ENCODE measurements at places on chromosomes 7 and 10.

- no peak for DNase-seq
These were observed 1.8 kb downstream of the TSPAN13 start for GRCh38 chr7:16755397-16755796.

DNA sequence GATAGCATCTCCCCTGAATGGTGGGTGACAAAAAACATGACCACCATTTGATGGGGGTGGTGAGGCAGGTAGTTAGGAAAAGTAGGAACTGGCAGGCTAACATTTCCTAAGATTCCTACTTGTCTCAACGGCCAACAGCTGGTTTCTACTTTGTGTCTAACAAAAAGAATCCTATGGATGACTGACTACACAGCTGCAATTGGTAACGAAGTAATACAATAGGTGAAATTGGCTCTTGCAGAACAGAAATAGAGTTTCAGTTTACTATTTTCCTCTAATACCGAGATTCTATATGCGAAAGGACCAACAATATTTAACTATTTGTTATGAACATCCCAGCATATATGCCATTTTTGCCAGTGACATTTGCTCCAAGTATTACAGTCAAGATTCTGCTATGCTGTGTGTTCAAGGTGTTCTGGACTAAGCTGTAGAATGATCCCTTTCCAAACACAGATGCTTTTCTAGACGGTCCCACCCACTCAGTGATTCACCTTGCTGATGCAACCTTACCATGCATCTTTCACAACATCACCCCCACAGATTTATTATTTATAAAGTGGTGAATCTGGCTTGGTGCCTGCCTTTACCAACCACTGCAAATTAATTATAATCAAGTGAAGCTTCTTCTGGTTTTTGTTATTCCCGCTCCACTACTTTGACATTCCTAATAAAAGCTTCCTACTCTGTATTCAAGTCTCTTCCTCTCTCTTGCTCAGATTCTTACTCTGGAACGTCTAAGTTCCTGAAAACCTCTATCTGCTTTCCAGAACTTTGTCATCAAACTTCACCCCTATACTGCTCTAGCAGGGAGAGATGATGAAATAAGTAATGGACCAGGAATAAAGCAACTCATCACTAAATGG is 16.8 kb downstream of the BBIP1 start:
- peak; percentile 59 for DNase-seq

GRCh38 chr7:25864511-25864910 is 287.5 kb upstream of the NFE2L3 start:
- DNase-seq: no peak

DNA sequence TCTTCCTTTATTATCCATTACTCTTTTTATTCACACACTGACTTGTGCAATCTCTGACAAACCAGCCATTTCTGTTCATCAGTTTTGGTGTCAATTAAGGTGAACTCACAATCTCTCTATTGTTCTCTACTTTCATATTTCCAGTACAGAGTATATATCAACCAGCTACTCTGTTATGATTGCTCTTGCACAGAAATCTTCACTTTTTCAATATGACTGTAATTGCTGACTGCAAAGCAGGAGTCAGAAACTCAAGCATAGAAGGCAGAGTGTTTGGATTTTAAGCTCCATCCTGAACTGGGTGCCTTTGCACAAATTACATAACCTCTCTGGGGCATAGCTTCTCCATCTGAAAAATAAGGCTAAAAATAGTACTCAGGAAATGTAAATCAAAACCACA is 1042.0 kb downstream of the GRM8 start:
- DNase-seq: no peak

DNA sequence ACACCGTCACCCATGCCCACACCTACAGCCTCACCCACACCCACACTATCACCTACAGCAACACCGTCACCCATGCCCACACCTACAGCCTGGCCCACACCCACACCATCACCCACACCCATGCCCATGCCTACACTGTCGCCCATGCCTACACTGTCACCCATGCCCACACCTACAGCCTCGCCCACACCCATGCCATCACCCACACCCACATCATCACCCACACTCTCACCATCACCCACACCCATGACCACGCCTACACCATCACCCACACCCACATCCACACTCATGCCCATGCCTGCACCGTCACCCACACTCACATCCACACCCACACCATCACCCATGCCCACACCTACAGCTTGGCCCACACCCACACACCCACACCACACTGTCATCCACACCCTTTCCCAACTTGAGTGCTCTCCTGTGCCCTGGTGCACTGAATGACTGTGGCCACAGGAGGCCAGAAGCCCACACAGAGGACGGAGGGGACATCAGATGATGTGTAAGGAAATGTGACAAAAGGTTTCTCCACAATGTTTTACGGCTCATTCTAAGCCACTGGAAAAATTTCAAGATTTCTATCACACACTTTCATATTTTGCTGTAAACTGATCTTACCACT is 153.3 kb downstream of the WDR37 start:
- no peak for DNase-seq

- no peak for DNase-seq
These were observed 103.5 kb downstream of the SND1 start for GRCh38 chr7:127755521-127755920.

DNA sequence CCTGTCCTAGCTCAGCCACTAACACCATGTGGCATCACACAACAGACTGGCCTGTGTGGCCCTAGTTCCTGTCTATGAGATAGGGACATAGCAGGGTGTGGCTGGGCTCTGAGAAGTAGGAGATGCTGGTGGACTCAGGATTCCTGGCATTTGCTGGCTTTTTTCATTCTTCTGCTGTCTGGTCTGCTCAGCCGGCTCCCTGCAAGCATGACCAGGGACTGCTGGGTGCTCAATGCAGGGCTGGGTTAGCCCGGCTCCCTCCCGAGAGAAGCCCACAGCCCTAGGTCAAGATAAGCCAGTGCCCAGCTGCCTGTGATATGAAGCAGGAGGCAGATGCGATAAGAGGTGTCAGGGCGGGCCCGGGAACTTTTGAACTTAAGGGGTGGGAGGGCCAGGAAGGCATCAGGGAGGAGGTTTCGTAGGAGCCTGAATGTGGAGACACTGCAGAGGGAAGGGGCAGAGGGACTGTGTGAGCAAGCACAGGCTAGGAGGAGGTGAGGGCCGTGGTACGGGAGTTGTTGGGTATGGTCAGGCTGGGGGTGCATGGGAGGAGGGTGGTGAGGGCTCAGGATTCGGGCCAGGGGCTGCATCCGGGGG is 3.5 kb downstream of the AQP1 start:
- no peak for DNase-seq

GRCh38 chr7:39285256-39285655 is 280.9 kb upstream of the YAE1 start:
- DNase-seq: no peak

DNA sequence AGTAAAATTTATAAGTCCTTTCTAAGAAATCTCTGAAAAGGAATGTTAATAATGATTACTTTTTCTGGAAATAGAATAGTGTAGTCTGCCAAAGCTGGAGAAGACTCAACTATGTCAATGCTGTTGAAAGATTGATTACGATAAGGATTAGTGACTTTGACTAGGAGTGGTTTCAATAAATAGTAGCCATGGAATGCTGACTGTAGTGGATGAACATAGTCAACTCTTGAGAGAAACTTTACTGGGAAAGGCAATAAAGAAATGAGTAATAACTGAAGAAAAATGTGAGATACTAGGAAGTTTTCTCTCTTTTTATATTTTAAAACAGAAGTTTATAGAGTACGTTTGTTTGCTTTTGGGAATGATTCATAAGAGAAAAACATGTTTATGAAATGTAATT is 105.0 kb upstream of the CDK13 start:
- no peak for DNase-seq

- no peak for DNase-seq
These were observed 478.6 kb downstream of the GRID1 start for GRCh38 chr10:85888004-85888403.

DNA sequence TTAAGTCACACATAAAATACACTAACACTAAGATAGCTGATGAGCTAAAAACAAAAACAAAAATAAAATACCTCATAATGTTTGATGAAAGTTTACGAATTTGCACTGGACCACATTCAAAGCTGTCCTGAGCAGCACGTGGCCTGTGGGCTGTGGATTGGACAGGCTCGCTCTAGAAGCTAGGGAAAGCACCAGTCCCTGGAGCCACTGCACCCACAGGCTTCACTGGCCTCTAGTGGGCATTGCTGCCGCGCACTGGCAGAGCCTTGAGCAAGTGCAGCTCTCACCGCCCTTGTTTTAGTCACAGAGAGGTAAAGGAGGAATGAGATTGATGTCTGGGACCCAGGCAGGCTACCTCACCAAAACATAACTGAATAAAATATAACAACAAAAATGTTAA is 67.6 kb downstream of the PAX2 start:
- no peak for DNase-seq

- DNase-seq: no peak
These were observed 112.1 kb upstream of the AFAP1L2 start for GRCh38 chr10:114516356-114516755.

- no peak for DNase-seq
These were observed 148.0 kb downstream of the C10orf105 start for GRCh38 chr10:71571460-71572175.

GRCh38 chr10:114706458-114707055 is 48.5 kb upstream of the ABLIM1 start:
- DNase-seq: no peak

- DNase-seq: no peak
These were observed 234.6 kb downstream of the SNX10 start for GRCh38 chr7:26526265-26526587.

- DNase-seq: no peak
These were observed 5.0 kb upstream of the CCM2 start for GRCh38 chr7:44994877-44995554.

GRCh38 chr10:45220931-45221330 is 94.5 kb downstream of the OR13A1 start:
- no peak for DNase-seq

DNA sequence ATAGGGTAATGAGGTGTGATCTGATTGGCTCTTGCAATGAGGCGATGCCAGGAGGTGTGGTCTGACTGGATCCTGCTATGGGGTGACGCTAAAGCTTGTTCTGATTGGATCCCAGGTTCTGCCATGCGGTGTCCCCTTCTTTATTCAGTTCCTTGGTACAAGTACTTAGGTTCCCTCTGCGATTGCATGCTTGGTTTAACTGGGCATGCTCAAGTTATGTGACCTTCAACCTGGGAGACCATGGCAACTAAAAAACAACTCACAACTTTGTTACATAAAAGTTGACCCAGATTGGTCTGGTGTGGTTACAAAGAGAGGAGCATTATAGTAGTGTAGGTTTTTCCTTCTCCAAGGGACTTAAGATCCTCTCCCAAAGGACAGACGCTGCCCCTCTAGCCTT is 49.5 kb upstream of the DNAJC1 start:
- no peak for DNase-seq

DNA sequence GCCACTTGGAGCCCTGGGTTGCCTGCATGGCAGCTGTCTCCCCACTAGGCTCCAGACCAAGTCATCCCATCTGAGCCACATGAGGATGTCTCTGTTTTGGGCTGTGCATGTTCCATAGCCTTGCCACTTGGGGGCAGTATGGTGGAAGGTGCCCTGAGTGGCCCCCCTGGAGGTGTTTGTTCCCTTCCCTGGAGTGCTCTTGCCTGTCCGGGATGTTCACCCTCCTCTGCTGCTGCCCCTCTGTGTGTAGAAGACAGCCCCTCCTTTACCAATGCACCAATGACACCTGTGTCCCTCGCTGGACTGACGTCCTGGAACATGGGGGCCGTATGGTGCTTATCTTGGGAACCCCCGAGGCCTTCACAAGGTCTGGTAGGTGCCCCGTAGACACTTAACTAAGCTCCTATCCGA is 100.2 kb downstream of the ACTR3B start:
- DNase-seq: no peak

DNA sequence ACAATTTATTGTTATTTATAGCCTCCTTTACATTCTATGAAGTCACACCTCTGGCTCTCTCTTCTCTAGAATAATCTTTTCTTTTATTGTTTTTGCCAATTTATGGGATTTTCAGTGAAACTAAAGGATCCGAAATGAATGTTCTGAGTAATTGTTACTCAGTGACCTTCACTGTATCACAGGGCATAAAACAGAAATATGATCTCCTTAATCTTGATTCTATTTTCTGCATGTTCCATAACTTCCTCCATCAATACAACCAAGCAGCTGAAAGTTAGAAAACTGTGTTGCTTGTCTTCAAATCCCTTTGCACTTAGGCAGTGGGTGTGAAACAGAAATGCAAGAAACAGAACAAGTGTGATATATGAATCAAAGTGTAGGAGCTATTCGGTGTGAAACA is 57.4 kb upstream of the FERD3L start:
- DNase-seq: no peak

GRCh38 chr10:103855424-103855823 is at the start of gene SH3PXD2A:
Gene SH3PXD2A (minus strand): TSS chr10:103855576. CDS start chr10:103855266, 310 bp downstream.
- DNase-seq: no peak

- DNase-seq: no peak
These were observed 175.3 kb upstream of the KLF14 start for GRCh38 chr7:130909161-130909836.

DNA sequence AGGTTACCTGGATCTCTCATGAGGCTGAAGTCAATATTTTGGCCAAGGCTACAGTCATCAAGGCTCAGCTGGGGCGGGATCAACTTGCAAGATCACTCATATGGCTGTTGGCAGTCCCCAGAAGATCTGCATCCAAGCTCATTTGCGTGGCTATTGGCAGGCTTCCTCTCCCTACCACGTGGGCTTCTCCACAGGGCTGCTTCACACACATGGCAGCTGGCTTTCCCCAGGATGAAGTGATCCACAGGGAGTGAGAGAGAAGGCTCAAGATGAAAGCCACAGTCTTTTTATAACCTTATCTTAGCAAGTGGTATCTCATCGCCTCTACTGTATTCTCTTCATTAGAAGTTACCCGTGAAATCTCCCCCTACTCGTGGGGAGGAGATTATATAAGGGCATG is 167.4 kb downstream of the TMEM26 start:
- DNase-seq: no peak

GRCh38 chr10:123606006-123606405 is 60.1 kb upstream of the GPR26 start:
- no peak for DNase-seq

DNA sequence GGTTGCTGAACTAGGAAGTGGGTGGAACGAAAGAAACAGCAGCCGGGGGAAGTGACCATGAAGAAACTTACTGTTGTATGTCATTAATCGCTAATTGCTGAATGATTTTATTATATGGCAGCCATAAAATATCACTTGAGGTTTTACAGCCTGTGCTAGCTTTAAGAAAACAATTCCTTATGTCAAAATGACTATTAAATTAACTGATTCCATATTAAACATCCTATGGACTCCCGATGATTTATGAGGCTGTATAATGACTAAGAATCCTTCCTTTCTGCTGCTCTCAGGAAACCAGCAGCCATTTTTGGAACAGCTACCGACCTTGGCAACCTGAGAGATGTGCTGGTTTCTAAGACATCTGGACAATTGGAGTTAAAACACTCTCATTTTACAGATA is 421.9 kb downstream of the SORCS3 start:
- no peak for DNase-seq

- DNase-seq: no peak
These were observed 241.9 kb downstream of the SLC25A13 start for GRCh38 chr7:96080027-96080426.

- DNase-seq: no peak
These were observed 20.5 kb upstream of the CFAP46 start for GRCh38 chr10:132962623-132963429.

GRCh38 chr7:57685418-57685817 is 235.4 kb downstream of the ZNF716 start:
- DNase-seq: no peak

- DNase-seq: no peak
These were observed 115.0 kb downstream of the PLXDC2 start for GRCh38 chr10:19930936-19931893.

All from stimulated activated CD4-positive, alpha-beta T cell treated with anti-CD3 and anti-CD28 coated beads, Interleukin-1b, Interleukin-23, amount 100 ng/mL, for 48 hours (primary cell).